Thoracic aorta (tissue), 2 donors: ENCODE measurements at places on chromosomes 1 and 21. TPM values are rescaled to one million over a fixed set of nuclear protein-coding genes. Genes with fewer than 3 reads are reported as not detected.

EIF2D gene
- 41.1 TPM for total RNA-seq

OR2M3 gene
- not detected for total RNA-seq

PLA2G4A gene
- total RNA-seq = 8.8 TPM

NOL9 gene
- 15.3 TPM for total RNA-seq

SHE gene
- total RNA-seq = 6.1 TPM

TMEM53 gene
- 12.9 TPM for total RNA-seq

KRTAP11-1 gene
- total RNA-seq = not detected

DIPK1A gene
- total RNA-seq = 10.8 TPM

FUCA1 gene
- 30.5 TPM for total RNA-seq

LINGO4 gene
- not detected for total RNA-seq

ALG14 gene
- total RNA-seq = 1.6 TPM

FAM72D gene
- total RNA-seq = not detected

CALML6 gene
- not detected for total RNA-seq

CCDC190 gene
- total RNA-seq = not detected

HENMT1 gene
- 3.4 TPM for total RNA-seq

BMP8B gene
- 0.27 TPM for total RNA-seq

C1QA gene
- total RNA-seq = 234 TPM

NCF2 gene
- total RNA-seq = 22.2 TPM

PERM1 gene
- total RNA-seq = 0.54 TPM

PLA2G2C gene
- total RNA-seq = not detected

TMEM269 gene
- 0.35 TPM for total RNA-seq

OVAAL gene
- not detected for total RNA-seq

GPR25 gene
- not detected for total RNA-seq

LCE1F gene
- total RNA-seq = not detected

TIMM17A gene
- total RNA-seq = 29.6 TPM

VANGL2 gene
- 1.3 TPM for total RNA-seq

RAP1GAP gene
- 0.27 TPM for total RNA-seq

LCE1C gene
- total RNA-seq = 2.8 TPM

TAS1R1 gene
- not detected for total RNA-seq

HEYL gene
- total RNA-seq = 91.2 TPM
